GM19239 (cell line): ENCODE measurements at places on chromosomes 5 and 9.

- no peak for DNase-seq
These were observed at the start of gene ARSI for GRCh38 chr5:150302301-150303069. Gene ARSI (minus strand): TSS chr5:150302905. CDS start chr5:150302373, 532 bp downstream.

- DNase-seq, result no peak
These were observed 3.6 kb upstream of the RGS7BP start for GRCh38 chr5:64502196-64502595.

GRCh38 chr5:156556666-156557406, 229.9 kb downstream of the SGCD start:
- DNase-seq, result no peak

DNA sequence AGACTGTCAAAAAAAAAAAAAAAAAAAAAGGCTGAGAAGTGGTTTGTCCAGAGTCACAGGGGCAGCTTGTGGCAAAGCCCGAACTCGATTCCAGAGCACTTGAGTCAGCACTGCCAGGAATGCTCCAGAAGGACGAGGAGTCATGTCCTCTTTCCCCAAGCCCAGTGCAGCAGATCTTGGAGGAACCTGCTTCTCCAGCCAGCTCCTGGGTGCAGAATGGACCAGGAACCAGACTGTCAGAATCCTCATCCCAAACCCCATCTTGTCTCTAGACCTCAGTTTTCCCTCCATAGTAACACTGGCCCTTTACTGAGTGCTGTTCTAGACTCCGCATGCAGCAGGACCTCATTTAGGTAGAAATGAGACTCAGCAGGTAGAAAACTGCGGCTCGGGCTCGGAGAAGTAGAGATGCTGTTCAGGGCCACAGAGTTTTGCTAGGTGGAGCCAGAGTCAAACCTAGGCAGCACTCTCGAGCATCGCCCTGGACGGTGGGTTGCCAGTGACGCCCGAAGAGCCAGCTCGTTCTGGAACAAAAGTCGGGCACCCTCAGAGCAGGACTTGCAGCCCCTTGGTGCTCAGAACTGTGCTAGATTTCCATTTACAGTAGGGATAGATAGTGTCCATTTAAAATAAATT, 15.4 kb downstream of the CD74 start:
- no peak for DNase-seq
